ENCODE measurements at places on chromosomes 5 and 9.

DNA sequence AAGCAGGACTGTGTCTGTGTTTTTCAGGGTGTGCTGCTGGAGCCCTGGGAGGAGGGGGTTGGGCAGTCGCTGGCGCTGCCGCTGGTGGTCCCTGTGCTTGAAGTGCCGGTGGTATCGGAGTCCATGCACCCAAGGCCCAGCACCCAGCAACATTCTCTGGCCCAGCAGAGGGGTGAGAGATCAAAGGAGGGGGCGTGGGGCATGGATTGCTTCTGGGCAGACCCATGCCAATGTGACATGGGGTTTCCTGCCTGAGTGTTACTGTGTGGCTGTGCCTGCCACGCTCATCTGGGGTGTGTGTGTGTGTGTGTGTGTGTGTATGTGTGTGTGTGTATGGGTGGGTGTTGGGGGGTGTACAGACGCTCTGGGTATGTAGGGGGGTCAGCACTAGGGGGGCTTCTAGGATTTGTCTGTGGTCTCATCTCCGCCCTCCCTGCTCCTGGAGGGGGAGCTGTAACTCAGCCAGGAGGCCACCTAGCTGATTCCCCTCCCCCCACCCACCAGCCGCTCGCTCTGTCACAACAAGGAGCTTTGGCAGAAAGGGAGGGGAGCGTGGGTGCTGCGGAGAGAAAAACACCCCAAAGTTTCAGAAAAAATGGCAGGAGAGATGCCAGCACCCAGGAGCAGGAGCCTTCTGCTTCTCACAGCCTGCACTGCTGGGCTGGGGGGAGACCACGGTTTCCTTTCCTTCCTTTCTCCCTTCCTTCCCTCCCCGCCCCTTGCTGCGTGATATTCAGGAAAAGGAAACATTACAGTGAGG, 35.9 kb upstream of the HSPA9 start:
- DNase-seq: peak; percentile 58

DNA sequence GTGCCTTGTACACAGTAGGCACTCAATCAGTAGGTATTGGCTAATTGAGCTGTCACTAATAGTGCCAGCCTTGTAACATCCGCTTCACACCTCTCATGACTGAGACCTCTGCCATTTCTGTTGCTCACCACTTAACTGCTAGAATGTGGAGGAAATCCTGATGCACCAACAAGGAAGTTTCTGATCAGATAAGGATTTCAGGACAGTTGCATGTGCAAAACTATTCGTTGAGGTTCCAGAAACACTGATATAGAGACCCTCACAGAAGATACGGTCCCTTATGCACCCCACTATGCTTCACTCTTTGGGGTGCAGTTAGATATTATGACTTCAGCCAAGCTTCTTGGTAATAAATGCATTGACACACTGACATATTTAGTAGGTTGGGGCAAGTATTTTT, 10.7 kb downstream of the SAP30L start:
- DNase-seq: no peak

GRCh38 chr9:70830618-70831017, 290.8 kb downstream of the TRPM3 start:
- no peak for DNase-seq

- DNase-seq: no peak
Measured at GRCh38 chr9:128887914-128888350, 6.0 kb downstream of the LRRC8A start.

DNA sequence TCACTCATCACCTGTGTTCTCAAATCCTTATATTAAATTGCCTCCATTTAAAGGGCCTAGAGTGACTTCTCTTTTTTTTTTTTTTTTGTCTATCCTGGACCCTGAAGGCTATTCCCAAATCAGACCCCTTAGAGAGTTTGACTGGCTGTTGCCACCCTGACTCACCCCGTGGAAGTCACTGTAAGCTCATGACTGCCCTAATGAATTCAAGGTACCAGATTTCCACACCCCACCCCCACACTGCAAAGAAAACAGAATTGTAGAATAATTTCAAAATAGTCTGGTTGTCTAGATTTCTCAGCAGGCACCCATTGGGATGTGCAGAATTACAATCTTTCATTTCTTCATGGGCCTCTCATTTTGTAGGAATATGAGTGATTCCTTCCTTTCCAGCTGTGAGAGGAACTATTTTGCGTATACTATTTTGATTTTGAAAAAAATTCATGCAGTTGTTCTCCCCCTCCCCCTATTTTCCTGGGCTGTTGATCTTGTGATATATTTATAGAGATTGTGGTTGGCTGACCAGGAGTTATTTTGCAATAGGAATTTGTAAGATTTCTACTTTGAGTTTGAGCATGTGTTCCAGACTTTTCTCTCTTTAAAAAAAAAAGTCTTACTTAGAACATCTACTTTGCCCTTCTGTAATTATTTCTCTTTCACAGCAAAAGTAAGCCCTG, 79.1 kb downstream of the ZNF618 start:
- DNase-seq: no peak

- DNase-seq: no peak
Measured at GRCh38 chr5:42680046-42680445, 76.6 kb upstream of the CCDC152 start.

DNA sequence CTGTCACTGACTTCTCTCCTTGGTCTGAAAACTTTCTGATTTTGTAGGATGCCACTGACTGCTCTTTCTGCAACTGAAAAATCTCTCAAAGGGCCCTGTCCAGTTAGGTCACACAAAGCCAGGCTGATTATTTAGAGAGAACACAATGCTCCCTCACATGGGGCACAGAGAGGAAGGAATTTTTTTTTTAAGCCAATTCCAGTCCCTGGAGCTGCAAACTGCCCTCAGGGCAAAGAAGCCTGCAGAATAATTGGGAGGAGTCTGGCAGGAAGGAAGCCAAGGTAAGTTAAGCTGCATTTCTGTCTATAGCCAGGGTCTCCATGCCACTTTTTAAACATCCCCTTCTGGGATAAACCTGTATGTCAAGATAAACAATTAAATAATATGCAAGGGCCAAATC, 305.5 kb downstream of the ZSWIM6 start:
- DNase-seq: no peak

- no peak for DNase-seq
Measured at GRCh38 chr5:133853646-133854365, 114.6 kb downstream of the C5orf15 start.

DNA sequence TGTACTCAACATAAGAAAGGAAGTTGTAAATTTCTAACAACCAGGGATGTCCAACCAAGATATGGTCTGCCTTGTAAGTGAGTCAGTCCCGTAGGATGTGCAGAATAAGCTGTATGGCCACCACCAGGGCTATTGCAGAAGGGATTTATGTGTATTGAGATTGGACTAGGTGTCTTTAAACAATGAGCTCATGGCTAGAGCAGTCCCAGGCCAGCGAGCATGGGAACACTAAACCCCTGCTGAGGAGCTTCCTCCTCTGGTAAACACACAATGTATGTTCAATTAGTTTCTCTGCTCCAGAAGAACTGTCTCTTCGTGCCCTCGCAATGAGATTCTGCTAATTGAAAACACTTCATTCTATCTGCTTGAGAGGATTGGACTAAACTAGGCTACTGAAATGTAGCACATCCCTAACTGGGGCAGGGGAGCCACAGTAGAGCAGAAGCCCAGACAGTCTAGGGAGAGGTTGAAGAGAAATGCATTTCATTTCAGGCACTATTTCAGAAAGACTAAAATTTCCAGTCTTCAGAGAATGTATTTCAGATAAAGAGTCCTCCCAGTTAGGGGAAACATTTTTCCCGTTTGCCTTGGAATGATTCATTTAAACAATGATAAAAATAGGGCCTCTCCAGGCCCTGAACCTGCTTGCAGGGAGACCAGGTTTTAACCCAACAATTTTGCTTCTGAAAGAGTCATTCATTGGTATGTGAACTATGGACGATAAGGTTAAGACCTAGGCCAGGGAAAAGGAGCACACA, 154.7 kb downstream of the FAM114A2 start:
- no peak for DNase-seq

- no peak for DNase-seq
Measured at GRCh38 chr9:94677929-94678328, 38.6 kb upstream of the FBP1 start.

- DNase-seq: no peak
Measured at GRCh38 chr9:9817176-9817575, 795.6 kb downstream of the PTPRD start.

- peak; percentile 53 for DNase-seq
Measured at GRCh38 chr9:89605465-89606048, 745 bp downstream of the GADD45G start.

- no peak for DNase-seq
Measured at GRCh38 chr5:87076931-87077330, 190.8 kb upstream of the RASA1 start.

- no peak for DNase-seq
Measured at GRCh38 chr5:133967698-133968203, 674 bp downstream of the C5orf15 start.

DNA sequence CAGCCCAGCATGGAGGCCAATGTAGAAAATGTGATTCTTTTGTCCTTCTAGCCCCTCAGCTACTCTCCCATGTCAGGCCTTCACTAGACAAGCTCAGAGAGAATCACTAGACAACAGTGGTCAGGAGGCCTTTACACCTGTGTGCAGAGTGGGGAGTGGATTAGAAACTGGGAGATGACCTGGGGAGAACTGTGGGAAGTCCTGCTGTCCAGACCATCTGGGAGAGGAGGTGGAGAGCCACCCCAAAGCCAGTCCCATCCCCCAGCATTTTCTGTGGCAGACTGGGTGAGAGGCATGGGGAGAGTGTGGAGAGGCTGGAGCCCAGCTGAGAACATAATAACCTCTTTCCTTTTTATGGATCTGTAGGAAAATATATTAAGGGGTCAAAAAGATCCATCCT, 452.0 kb upstream of the DMAC1 start:
- DNase-seq: no peak

GRCh38 chr5:169022718-169023117, 278.2 kb downstream of the SLIT3 start:
- DNase-seq: no peak

- DNase-seq: no peak
Measured at GRCh38 chr5:137265457-137265856, 233.7 kb downstream of the SPOCK1 start.

GRCh38 chr9:95459851-95460517, 56.8 kb downstream of the PTCH1 start:
- DNase-seq: no peak

DNA sequence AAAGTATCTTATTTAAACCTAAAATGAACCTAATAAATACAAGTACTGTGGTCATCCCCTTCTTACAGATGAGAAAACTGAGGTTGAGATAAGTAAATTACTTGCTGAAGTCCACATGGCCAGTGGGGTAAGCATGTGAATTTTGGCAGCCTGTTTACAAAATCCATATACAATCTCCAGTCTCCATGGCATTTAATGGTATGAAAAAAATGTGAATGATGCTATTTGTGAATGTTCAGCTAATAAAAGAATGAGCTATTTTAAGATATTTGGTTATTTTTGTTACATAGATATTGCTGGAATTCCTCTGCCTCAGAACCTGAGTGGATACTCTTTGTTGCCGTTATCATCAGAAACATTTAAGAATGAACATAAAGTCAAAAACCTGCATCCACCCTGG, 19.3 kb upstream of the GPR150 start:
- no peak for DNase-seq

- no peak for DNase-seq
Measured at GRCh38 chr5:149221731-149222342, 49.8 kb upstream of the AFAP1L1 start.

DNA sequence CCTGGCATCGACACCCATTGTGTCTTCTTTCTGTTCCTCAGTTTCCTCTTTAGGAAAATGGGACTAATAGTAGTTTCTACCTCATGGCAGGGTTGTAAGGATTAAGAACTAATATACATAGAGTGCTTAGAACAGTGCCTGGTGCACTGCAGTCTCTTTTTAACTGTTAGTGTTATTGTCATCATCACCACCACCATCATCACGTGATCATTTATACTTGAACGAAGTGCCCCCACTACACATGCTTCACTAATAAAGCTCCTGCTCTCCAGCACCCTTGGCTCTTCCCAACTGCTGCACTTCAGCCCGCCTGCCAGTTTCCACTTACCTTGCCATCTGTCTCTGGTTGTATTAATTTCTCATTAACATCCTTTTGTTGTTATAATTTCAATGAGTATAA, 35.8 kb upstream of the MAST4 start:
- no peak for DNase-seq
